ENCODE measurements at places on chromosomes 7 and 10.

DNA sequence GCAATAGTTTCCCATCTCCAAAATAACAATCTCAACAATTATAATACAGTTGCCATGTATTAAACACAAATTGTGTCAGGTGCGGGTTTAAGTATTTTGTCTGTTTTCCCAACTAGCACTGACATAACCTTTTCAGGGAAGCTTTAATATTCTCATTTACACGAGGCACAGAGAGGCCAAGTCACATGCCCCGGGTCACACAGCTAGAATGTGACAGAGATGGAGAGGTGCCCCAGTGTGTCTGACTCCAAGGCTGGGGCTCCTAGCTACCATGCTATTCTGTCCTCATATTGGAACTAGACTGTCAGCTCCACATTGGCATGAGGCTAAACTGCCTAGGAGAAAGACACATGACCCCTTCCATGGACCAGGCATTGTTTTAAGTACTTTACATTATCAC, 77.2 kb downstream of the COL13A1 start:
- DNase-seq = no peak

DNA sequence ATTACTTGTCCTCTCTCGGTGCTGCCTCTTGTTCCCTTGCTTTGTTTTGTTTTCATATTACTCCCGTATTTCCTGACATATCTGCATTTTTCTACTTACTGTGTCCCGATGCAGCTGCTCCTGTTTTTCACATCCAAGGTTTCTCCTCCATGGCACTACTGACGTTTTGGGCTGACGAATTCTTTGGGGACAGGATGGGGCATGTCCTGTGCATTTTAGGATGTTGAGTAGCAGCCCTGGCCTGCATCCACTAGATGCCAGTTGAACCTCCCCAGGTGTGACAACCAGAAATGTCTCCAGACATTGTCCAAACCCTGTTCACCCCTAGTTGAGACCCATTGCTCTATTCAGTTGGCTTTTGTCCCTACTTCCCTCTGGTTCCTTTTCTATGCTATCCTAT, 12.4 kb downstream of the ZNF789 start:
- DNase-seq = no peak

DNA sequence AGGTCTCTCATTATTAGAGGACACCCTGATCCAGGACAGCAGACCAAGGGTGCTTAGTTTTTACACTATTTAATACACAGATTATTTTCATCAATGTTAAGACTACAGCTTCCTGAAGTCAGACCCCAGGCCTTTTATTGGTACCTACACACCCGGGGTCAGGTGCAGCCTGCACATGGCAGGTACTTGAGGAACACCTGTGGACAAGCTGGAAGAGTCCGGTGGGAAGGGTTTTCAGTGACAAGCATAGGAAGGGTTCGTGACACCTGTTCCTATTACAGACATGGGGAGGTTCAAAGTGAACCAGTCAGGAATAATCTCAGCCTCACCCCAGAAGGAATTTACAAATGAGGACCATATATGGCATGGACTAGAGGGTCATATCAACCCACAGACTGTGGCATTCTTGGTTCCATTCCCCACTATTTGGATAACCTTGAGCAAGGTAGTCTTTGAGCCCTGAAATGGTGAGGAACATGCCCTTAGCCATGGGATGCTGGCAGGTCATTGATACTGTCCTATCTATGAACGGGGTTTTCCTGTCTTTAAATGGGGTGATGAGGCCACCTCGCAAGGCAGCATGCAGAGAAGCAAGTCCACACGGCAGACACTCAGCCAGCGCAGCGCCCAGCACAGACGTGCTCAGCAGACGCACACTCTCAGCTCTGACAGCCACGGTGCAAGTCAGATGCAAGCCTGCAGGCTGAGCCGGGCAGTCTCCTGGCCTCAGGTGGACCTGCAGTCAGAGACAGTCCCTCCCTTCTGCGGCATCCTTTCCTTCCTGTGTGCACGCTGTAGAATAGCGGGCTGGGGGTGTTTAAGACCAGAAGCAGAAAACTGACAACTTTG, 624.9 kb downstream of the PTPRN2 start:
- DNase-seq = peak; percentile 77

- DNase-seq = no peak
These were observed 52.8 kb downstream of the BMPER start for GRCh38 chr7:33958104-33958503.

DNA sequence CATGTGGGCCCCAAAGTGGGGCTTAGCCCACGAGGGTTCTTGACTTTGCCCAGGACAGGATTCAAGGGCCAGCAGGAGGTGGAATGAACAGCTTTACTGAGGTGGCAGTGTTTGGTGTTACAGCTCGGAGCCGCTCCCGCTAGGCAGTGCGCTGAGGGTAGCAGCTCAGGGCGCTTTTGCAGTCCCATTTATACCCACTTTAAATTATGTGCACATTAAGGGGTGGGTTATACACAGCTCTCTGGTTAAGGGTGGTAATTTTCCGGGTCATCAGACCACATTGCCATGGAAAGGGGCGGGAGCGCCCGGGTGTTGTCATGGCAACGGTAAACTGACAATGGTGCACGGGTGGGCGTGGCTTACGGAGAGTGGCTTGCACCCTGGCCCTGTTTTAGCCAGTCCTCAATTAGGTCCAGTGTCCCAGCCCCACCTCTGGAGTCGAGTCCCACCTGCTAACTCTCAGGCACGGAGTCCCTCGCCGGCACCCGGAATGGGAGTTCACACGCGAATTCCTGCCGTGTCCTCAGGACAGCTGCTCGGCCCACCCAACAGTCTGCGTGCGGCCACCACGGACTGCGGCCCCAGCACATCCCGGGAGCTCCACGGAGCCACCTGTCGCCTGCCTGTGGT, 58.2 kb upstream of the PDGFA start:
- no peak for DNase-seq

- no peak for DNase-seq
These were observed 48.4 kb upstream of the ST8SIA6 start for GRCh38 chr10:17502814-17503213.

DNA sequence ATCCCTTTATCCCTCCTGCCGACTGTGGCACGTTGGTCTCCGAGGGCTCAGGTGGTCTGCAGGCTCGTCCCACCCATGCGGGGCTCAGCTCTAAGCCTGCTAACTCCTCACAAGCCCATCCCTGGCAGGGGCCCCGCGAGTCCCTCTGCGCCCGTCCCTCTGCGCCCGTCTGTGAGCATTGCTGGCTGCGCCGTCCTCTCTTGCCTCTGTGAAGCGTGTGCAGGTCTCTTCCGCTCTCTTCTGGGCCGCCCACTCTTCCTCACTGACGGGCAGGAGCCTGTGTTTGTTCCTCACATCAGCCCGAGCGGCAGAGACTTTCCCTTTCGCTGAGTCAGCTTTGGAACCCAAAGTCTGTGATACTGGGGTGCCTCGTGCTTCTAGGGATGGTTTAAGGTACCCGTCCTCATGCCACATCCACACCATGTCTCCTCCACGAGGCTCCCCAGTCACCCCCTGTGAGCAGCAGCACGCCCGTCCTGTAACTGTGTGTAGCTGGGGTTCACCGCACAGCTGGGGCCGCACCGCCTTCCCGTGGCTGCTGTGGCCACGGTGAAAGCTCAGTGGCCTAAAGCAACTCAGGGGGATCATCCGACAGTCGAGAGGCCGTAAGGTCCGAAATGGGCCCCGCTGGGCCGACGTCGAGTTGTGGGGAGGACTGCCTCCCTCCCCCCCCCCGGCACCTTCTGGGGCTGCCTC, 35.5 kb downstream of the ADGRA1 start:
- DNase-seq = peak; percentile 81

DNA sequence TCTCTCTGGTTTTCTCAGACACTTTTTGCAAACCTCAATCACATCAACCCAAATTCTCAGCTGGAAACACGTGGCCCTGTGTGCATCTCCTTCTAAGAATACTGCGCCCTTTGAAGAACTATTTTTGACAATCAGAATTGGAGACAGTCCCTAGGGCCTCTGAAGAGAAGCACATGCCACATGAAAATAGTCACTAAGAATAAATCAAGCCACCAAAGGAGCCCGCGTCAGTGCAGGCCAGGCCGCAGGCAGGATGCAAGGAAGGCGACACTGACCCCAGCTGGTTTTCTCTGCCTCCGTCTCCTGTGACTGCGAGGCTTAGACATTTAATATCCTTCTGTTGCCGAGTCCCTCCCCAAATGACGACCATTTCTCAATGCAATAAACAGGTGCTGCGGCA, 88.0 kb upstream of the ADAM12 start:
- DNase-seq = no peak
